Epithelial cell of esophagus (primary cell): ENCODE measurements at places on chromosomes 16 and 17.

DNA sequence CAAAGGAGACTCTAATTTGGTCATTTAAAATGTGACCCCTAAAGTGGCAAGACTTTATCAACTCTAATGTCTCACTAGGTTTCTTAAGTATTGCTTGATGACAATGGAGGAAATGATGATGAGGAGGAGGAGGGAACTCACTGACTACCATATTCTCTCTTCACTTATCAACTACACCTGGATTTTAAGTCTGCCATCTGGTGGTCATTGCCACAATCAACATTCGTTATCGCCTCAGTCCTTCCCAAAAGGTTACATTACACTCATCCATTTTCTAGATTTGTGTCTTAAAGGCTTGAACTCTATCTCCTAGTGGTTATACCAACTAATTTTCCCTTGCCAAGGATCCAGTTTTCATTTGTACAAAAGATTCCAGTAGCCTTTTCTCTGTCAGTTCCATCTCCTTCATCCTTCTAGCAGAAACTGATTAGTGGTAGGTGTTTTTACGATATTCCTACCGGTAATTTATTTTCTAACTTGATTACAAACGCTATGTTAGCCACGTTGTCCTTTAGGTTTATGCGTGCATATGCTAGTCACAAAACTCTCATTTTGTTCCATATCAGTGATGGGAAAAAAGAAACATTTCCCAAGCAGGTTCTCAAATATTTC lies 114.6 kb upstream of the NOG start:
- DNase-seq: peak; percentile 38

GRCh38 chr16:77584205-77584859 lies 138.0 kb upstream of the NUDT7 start:
- peak; percentile 67 for DNase-seq

- no peak for DNase-seq
These were observed 6.7 kb upstream of the HIGD1B start for GRCh38 chr17:44840936-44841335.

DNA sequence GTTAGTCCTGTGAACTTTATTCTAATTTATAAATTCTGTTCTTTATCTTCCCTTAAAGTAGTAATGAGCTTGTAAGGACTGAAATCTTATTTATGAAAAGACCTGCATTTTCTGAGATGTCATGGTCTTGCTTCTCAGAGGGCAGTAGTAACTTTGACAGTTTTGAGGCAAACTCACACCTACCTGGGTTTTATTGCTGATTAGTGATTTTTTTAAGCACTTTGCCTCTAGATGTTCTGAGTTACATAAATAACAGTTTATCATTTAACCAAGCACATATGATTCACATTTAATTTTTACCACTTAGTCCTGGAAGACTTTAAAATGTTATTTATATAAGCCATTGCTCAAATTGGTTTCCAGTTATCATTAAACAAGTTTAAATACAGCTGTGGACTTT lies 10.7 kb downstream of the DUSP14 start:
- DNase-seq: no peak

DNA sequence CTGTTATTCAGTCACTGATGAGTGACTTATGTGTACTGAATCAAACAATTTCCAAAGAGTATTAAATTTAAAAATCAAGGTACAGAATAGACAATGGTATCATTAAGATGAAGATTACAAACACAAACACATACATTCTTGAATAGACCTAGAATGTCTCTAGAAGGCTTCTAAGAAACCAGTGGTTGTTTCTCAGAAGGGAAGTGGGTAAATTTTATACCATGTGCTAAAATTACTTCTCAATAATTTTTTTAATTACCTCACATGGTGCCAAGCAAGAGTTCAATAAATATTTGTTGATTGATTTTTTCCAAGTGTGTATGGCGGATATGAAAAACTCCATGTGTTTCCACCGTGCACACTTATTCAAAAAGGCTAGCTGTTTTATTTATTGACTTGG lies 6.4 kb downstream of the DYNLRB2 start:
- no peak for DNase-seq

- DNase-seq: peak; percentile 62
These were observed 569 bp downstream of the FLII start for GRCh38 chr17:18257982-18258355.

- no peak for DNase-seq
These were observed 82.3 kb upstream of the ZNF469 start for GRCh38 chr16:88300463-88300835.

GRCh38 chr17:16465861-16466338 lies 26.1 kb downstream of the LRRC75A start:
- DNase-seq: no peak

GRCh38 chr17:70882504-70882903 lies 713.2 kb downstream of the KCNJ2 start:
- peak; percentile 8 for DNase-seq

DNA sequence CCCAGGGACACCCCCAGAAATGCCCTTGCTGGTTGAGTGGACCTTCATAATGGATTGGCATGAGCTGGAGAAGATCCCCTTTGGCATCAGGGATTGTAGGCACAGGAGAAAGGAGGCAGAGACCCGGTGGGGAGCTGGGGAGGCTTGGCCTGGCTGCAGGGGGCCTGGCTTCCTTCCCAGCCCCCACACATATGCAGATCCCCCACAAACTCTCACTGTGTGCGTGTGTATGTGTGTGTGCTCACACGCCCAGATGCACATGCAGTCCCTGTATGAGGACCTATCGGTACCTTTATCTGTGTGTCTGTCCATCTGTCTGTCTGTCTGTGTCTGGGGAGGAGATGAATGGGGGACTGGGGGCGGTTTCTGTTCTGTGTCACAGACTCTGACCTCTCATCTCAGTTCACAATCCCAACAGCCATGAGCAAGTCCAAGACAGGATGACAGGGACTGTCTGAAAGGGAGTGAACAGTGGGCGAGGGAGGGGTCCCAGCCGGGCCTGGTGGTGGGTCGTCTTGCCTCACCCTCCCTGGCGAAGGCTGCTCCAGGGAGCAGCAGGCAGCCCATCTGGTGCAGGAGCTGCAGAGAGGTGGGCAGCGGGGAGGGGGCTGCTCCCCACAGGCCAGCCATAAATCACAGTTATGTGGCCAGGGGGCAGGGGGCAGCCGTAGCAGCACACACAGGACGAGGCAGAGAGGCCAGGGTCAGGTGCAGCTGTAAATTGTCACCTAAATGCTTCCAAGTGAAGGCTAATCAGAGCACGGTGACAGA lies 46.7 kb upstream of the LHX1 start:
- no peak for DNase-seq

- no peak for DNase-seq
These were observed 17.3 kb downstream of the CDR2 start for GRCh38 chr16:22356930-22357634.

DNA sequence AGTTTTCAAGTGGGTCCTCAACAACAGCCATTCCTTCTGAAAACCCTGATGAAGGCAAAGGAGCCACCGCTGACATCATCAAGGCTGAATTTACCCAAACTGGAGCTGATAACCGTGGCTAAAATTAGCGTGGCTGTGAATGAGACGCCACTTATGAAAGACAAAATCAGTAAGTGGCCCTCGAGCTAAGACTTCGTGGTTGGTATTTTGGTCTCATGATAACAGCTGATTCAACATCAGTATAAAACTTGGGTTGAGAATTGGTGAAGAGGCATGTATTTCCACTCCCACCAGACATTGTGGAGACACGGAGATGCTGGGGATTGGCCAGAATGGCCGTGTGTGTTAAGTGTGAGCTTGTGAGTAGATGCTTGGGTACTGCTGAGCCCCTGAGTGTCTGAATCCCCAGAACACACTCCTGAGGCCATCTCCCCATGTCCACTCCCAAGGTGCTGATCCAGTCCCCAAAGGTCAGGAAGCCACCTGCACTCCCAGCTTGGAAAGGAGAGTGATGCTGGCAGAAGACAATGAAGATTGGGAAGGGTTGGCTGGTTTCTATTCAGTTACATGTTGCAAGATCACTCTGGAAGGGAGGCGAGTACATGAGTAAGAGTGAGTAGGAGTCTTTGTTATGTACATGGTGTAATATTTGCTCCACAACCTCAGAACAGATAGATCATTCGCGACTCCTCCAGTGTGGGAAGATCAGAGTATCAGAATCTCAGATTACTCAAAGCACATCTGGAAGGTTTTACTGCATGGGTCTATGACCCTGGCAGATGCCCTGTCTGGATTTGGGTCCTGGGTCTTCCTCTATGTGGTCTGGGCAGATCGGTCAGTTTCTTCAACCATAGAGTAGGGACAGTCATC lies 207.7 kb downstream of the HS3ST3A1 start:
- peak; percentile 58 for DNase-seq

- peak; percentile 36 for DNase-seq
These were observed 5.5 kb upstream of the COIL start for GRCh38 chr17:56966338-56966737.

DNA sequence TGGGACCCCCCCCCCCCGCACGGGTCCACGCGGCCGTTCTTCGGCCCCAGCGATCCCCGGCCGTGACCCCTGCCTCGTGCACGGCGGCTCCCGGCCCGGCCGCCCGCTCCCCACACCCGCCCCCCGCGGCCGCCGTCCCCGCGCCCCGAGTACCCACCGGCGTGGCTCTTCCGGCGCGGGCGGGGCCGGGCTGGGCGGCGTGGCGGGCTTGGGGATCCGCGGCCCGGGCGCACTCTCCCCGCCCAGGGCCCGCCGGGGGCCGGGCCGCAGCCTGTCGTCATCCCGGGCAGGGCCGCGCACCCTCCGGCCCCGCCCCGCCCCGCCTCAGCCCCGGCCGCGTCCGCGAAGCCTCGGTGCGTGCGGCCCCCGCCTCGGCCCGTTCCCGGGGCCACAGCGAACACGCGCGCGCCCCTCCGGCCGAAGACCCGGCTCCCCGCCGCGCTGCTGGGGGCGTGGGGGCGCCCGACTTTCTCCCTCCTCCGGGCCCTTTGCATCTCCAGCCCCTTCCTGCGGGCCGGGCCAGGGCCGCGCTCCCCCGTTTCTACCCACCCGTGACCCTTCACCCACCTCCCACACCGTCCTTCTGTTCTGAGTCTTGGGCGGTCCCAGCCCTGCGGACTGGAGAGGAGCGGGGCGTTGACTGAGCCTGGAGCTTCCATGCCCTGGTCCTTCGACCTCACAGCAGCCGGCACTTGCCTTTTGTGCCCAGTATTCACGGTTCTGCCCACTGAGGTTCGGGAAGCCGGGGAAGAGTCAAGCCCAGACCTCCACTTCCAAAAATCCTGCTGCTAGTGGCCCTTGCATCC lies 840 bp downstream of the MYO1C start:
- peak; percentile 58 for DNase-seq

DNA sequence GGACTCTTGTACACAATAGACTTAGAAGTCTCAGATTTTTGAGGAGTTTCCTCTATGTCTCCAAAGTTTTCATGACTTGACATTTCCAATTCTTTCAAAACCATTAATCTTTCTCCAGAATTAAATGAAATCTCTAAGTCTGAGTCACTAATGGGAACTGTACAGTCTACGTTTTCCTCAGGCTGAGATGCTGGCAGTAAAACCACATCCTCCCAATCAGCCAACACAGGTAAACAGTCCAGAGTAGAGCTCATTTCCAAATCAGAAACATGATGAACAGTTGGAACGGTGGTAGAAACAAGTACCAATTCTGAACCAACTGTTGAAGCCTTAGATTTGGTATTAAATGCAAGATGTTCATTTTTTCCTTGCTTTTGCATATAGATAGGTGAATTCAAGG lies 7.9 kb downstream of the ERI2 start:
- DNase-seq: no peak

GRCh38 chr16:7946142-7946541 lies 613.5 kb downstream of the RBFOX1 start:
- no peak for DNase-seq

DNA sequence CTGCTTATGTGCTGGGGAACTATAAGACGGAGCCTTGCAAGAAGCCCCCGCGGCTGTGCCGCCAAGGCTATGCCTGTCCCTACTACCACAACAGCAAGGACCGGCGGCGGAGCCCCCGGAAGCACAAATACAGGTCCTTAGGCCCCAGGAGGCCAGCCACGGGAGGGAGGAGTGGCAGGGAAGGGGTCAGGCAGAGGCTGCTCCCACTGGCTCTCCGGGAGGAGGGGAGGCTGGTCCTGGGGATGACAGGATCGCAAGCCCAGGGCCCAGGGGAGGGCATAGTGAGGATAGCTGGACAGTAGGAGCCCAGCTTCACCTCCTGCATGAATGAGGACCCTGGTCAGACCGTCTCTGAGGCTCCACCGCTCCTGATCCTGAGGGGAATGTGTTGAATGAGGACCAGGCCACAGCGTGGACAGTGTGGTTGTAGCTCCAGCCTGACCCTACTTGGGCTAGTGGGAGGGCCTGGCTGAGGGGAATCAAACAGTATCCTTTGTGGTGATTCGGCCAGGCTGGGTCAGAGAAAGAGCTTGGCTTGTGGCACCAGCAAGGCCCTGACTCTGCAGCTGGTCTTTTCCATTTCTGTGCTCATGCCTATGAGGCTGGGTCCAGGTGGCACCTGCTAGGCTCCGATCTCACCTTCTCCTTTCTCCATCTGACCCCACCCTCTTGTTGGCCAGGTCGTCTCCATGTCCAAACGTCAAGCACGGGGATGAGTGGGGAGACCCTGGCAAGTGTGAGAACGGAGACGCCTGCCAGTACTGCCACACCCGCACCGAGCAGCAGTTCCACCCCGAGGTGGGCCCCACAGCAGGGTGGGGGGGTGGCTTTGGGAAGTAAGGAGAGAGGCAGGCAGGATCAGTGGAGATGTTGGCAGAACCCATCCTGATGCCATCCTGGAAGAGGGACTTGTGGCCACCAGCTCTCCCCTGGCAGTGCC lies 28.7 kb downstream of the UNK start:
- DNase-seq: no peak

GRCh38 chr17:66272811-66273585 lies 29.4 kb upstream of the PRKCA start:
- peak; percentile 48 for DNase-seq

DNA sequence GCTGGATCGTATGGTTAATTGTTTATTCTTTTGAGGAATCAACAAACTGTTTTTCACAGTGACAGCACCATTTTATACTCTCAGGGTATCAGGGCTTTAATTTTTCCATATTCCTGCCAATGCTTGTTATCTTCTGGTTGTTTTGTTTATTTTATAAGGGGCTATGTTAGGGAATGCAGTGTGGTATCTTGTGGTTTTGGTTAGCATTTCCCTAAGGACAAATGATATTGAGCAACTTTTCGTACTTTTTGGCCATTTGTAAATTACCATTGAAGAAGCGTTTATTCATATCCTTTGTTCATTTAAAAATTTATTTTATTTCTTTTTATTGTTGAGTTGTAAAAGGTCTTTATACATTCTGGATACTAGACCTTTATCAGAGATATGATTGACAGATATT lies 322.0 kb upstream of the SALL1 start:
- no peak for DNase-seq

DNA sequence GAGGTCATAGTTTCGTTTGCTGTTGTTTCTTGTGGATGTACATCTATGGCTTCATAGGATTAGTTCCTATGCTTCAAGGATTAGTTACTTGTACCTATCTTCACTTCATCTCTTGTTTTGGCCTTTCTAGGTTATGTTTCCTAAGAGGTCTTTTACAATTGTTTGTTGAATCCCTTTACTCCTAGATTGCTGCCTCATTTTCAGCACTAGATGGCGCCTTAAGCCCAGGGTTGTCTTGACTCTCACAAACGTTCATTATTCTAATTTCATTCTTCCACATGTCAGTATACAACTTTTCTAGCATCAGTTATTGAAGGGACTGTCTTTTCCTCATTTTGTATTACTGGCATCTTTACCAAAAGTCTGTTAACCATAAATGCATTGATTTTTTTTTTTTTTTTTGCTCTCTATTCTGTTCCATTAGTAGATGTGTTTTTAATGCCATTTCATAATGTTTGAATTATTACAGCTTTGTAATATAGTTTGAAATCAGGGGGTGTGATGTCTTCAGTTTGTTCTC lies 45.0 kb upstream of the NACA2 start:
- peak; percentile 68 for DNase-seq
